ENCODE measurements at places on chromosomes 12 and 14.

DNA sequence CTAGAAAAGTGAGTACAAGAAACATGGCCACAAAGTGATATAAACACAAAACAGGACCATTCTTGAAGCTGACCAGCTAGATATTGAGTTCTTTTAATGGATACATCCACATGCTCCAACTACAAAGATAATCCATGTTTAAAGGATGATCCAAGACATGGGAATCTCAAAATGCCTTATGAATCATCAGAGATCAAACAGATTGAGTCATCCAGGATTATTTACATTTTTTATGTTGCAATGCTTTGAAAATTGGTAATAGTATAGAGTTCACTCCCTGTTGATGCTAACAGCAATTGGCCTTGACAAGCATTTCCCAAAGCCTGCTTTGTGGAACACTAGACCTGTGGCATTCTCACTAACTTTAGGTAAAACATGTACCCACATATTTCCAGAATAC lies 293.0 kb upstream of the TBX3 start:
- no peak for DNase-seq

DNA sequence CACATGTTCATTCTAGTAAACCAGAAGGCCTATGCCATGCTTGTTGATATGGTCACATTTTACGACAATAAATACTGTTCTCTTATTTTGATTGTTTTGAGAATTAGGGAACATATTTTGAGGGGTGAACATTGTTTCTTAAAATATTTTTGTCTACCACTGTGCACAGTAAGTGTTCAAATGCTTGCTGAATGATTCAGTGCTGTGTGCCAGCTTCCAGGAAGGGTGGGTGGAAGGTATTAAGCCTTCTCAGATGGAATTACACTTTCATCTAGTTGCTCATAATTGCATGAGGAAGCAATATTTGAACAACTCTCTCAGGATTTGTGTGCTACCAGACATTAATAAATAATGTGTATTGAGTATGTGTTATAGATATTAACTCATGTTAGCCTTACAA lies 15.5 kb upstream of the TMX1 start:
- DNase-seq = no peak

- DNase-seq = no peak
Measured at GRCh38 chr12:95774311-95775045, 16.1 kb downstream of the NTN4 start.

GRCh38 chr12:50841716-50842531 lies 802 bp upstream of the TMPRSS12 start:
- no peak for DNase-seq

GRCh38 chr12:64025174-64025958 lies 180.9 kb downstream of the SRGAP1 start:
- no peak for DNase-seq

DNA sequence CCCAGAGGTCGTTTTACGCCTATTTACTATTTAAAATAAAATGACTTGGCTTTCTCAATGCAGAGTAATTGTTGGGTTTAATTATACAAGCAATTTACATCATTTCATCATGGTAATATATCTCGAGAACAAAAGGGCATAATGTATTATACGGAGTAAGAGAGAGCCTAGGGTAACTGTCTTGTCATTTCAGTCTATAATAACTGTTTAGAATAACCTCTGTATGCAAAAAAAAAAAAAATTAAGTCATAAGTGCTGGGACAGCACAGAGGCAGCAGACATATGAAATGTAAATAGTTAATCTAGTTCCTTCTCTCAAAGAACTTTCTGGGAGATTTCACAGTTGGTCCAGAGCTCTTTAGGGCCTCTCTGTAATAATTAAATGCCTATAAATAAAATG lies 284.9 kb downstream of the TMTC2 start:
- DNase-seq = no peak

GRCh38 chr14:68479247-68479646 lies 313.6 kb downstream of the ZFP36L1 start:
- DNase-seq = no peak

- no peak for DNase-seq
Measured at GRCh38 chr12:67525617-67525884, 123.0 kb upstream of the DYRK2 start.

GRCh38 chr12:93944201-93944600 lies 204.2 kb upstream of the PLXNC1 start:
- no peak for DNase-seq

DNA sequence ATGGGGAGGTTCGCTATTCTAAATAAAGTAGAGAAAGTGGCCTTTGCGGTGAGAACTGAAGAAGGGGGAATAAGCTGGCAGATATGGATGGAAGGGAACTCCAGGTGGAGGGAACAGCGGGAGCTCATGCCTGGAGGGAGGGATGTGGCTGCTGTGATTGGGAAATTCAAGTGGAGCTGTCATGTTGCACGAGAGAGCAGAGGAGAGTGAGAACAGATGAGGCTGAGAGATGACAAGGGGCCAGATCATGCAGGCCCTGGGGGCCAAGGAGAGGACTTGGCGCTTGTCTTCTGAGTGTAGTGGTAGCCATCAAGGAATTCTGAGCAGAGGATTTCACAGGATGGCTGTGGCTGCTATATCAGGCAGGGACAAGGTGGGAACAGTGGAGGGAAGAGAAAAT lies 35.0 kb downstream of the TGFB3 start:
- DNase-seq = no peak

DNA sequence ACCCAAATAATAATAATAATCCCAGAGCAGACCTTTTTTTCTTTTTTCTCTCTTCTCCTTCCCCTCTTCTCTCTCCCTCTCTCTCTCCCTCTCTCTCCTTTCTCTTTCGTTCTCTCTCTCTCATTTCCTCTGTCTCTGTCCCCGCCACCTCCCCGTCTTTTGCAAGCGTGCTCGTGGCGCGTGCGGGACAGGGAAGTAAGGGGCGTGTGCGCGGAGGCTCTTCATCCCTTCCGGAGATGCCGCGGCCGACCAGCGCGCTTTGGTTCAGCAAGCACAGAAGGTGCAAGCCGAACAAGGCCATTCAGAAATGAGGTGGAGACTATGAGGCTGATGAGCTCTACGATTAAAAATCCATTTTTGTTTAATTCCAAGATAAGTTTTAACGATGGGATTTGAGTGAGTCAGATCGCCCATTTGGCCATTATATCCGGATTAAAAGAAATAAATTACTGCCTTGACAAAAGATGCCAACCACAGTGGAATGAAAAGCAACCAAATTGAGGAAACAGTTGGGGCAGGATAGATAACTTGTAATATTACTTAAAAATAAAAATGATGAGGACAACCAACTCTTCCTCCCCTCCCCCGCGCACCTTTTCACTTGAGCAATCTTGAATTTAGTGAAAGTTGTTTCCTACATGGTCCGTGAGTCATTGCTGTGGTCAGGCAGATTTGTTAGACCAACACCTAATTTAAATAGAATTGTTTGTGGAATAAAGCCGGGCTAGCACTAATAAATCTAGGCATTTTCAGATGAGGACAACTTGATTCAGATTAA lies 1.2 kb upstream of the AMIGO2 start:
- peak; percentile 77 for DNase-seq

DNA sequence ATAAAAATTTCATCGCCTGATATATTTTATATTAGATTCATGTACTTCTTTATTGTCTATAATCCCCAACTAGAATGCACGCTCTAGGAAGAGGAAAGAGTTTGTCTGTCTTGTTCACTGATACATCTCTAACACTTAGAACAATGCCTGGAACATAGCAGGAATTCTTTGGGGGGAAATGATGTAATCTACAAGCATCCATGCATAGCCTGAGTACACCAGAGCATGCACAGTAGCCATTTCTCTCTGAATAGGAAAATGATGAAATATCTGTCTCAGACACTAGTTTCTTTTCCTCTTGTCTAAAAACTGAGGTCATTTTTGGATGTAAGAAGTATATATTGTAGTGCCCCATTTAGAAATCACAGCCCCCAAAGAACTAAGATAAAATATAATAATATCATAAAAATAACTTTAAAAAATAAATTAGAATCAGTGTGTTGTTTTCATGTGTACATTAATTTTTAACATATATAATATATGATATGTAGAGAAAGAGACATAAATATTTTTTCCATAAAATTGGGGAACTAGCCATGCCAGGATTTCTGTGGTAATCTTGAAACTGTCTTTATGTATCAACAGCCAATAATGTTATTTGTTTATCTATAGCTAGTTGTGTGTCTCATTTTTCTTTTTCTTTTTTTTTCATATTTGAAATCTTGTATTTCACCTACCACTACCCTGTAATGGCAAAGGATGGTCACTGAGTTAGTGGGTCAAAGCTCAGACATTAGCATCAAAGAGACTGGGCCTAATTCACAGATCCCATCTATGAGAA lies 155.6 kb upstream of the TMCC3 start:
- DNase-seq = no peak

DNA sequence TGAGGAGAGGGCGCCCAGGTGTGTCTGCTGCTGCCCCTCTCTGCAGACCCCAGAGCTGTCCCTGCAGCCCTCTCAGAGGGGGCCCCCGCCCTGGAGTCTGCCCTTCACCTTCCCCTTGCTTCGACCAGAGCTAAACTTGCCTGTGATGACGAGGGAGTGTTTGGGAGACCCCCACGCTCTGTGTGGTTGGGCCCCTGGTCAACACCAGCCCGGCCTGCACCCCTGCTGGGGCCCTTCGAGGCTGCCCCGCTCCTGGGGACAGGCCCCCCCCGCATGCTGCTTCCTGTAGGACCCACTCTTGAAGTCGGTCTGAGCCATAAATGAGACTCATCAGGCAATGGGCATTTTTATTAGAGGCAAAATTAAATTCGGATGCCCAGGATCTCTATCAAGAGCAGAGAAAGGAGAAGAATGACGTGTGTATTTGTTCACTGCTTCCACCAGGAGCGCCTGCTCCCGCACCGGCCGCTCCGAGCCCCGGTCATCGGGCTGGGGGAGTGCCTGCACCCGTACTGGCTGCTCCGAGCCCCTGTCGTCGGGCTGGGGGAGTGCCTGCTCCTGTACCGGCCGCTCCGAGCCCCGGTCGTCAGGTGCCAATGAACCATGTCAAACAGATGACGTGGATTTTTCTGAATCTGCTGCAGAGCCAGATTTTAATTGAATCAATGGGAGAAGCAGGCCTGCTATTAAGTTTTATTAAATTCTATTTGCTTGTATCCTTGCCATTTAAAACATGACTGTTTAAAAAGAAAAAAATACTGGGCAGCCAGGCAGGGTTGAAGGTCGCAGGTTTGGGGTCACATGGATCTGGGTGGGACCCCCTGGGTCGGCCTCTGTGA lies 47.7 kb downstream of the NOC4L start:
- DNase-seq = no peak

DNA sequence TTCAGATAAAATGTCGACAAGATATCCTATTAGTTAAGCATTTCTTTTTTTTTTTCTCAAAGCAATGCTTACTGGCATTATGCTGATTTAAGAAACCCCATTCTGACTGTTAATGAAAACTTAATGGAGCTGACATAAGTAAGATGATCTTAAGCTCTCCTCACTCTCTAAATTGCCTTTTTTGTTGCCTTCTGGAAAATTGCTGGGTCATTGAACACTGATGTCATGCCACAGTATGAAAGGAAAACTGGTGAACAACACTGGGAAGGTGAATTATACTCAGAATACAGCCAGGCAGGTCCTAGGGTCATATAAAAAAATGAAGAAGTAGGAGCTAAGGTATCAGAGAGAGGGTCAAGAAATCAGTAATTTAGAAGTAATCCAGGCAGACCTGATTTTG lies 179.9 kb downstream of the BTG1 start:
- DNase-seq = no peak

DNA sequence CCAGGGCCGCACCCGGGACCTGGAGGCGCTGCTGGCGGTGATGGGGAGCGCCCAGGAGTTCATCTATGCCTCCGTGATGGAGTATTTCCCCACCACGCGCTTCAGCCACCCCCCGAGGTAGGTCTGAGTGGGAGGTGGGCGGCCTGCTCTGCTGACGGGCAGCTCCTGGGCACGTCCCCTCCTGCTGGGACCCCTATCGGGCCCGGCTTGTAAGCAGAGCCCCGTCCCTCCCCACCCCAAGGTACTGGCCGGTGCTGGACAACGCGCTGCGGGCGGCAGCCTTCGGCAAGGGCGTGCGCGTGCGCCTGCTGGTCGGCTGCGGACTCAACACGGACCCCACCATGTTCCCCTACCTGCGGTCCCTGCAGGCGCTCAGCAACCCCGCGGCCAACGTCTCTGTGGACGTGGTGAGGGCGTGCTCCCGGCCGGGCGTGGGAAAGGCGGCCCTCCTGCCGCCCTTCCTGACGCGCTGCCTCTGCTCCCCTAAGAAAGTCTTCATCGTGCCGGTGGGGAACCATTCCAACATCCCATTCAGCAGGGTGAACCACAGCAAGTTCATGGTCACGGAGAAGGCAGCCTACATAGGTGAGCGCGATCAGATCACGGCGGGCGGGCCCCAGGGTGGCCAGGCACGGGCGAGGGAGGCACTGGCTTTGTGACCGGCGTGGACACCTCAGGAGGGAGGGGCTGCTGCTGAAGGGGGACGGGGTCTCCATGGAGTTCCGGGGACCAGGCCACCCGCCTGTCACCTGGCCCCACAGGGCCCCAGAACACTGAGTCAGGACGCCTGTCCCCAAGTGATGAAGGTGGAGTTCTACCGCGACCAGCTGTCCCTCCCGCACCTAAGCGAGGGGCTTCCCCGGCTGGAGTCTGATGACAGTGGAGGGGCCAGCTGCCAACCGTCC lies 7.3 kb downstream of the PLD4 start:
- DNase-seq = no peak

GRCh38 chr12:7806863-7807487 lies 17.8 kb downstream of the NANOG start:
- DNase-seq = peak; percentile 74

DNA sequence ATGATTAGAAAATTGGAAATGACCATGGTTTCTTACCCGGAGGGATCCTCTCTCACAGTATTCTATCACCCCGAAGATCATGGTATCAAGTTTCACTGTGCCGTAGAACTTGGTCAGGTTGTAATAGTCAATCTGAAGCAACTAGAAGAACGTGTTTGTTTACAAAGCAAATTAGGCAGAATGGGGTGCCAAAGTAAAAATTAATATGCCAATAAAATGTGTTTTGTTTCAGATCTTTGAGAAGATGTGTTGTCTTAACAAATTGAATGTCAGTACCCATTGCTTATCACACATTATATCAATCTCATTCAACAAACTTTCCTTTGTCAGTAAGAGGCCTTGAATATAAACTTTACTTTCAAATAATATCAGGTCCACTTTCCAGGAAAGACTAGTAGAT lies 45.0 kb downstream of the GUCY2C start:
- DNase-seq = no peak

DNA sequence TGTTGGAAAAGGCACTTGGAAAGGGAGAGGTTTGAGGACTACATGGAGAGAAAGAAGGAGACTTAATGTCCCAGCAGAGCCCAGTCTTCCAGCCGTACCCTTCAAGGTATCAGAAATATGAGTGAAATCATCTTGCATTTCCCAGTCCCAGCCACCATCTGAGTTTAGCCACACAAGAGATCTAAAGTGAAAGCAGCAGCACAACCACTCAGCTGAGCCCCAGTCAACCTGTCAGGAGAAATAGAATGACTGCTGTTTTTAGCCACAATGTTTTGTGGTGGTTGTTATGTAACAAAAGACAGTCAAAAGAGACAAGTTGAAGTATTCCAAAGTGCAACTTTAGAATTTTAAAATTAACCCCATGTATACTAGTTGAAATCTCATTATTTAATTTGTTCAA lies 28.0 kb downstream of the DERA start:
- no peak for DNase-seq

Data from activated naive CD8-positive, alpha-beta T cell treated with anti-CD3 and anti-CD28 coated beads, Interleukin-2, amount 50 U/mL, for 24 hours (primary cell).